ENCODE measurements at places on chromosomes 2 and 18.

- no peak for DNase-seq
Measured at GRCh38 chr2:15427987-15428386, 133.1 kb downstream of the NBAS start.

DNA sequence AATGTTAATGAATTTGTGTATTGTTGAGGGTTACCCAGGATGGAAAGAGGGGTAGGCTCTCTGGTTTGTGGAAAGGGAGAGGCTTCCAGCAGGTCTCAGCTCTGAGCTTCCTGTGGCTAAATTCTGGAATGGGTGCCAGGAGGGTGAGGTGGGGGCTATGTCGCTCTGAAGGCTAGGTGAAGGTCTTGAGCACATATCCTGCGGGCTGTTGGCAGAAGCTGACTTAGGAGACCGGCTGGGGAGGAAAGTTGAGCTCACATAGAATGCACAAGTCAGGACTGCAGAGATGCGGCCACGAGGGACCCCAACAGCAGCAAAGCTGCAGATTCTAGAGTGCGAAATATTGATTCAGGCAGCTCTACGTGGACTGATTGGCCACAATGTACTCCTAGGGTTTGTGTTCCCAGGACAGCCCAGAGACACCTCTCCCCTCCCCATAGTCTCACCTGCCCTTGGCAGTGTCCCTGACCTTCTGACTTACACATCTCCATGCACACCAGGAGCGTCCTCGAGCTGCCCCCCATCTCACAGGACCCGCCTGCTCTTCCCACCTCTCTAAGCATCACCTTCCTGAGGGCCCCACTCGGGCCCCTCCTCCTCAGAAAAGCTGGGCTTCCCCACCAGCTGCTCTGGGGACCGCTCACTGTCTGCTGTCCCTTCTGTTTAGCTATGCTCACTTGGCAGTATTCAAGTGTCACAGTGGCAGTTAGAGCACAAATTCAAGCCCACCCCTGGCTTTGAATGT lies 72.6 kb downstream of the ALK start:
- no peak for DNase-seq

- DNase-seq: no peak
Measured at GRCh38 chr2:15780912-15781574, 159.3 kb upstream of the MYCN start.

- no peak for DNase-seq
Measured at GRCh38 chr2:128501006-128501690, 182.5 kb upstream of the HS6ST1 start.

DNA sequence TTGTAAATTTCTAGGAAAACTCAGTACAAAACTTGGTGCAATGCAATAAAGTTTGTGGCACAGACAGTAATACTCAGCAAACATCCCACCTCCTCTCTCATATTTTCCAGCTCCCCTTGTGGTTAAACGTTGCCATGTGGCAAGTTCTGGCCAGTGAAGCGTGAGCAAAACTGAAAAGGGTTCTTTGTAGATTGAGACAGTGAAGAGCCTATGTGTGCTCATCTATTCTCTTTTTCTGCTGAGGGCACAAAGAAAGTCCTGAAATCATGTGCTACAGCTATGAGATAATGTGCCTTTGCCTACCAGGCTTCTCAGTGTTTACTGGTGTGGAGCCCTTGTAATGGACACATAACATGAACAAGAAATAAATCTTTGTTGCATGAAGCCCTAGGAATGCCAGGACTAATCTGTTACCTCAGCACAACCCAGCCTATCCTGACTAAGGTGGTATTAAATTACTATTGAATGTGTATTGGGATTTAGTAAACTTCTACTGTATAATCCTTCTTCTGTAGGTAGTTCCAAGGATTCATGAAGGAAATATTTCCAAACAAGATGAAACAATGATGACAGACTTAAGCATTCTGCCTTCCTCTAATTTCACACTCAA lies 13.0 kb upstream of the TYMS start:
- DNase-seq: peak; percentile 63
